Choroid plexus epithelial cell (primary cell): ENCODE measurements at places on chromosomes 11 and 22.
A peak's percentile ranks its signal among the peaks of the same experiment; 100 is the strongest.

GRCh38 chr11:115437902-115438575 lies 66.2 kb downstream of the CADM1 start:
- no peak for DNase-seq

- DNase-seq = no peak
Observed at GRCh38 chr11:64866173-64866491, 12.3 kb downstream of the EHD1 start.

DNA sequence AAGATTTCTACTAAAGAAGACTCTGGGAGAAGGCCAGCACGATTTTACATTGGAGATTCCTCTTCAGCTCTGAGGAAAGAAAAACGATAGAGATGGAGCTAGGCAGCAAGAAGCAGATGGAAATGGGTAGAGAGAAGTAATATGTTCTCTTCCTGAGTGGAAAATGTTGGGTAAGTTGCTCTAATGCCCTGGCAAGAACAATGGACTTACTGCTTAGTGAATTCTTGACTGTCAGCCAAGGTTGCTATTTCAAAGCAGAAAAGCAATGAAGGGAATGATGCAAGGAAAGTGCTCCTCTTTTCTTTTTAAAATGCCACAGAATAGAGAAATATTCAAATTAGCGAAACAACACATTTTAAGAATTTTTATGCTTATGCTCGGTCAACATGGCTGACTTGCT lies 38.4 kb upstream of the CWF19L2 start:
- peak; percentile 86 for DNase-seq

DNA sequence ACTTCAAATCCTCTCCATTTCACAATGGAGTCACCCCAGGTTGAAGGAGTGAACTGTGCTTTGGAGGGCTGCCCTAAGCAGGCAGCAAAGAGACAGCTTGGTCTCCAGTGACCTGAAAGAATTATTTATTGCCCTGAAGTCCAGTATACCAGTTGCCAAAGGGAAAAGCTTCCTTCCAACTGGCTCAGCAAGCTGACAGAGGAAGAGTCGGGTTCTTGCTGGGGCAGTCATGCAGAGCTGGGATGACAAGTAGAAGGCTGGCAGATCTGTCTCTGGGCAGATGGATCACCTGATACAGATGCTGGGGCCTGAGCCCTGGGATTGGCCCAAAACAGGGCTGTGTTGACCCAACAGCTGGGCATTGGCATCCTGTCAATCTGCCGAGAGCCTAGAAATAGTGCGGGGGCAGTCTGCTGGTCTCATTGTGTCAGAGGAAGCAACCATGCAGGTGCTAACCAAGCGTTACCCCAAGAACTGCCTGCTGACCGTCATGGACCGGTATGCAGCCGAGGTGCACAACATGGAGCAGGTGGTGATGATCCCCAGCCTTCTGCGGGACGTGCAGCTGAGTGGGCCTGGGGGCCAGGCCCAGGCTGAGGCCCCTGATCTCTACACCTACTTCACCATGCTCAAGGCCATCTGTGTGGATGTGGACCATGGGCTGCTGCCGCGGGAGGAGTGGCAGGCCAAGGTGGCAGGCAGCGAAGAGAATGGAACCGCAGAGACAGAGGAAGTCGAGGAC lies at the start of gene THRSP:
THRSP (plus strand) TSS at position 422 of the 742 bp plus-strand sequence; CDS start at position 443, 21 bp downstream.
- DNase-seq = no peak

DNA sequence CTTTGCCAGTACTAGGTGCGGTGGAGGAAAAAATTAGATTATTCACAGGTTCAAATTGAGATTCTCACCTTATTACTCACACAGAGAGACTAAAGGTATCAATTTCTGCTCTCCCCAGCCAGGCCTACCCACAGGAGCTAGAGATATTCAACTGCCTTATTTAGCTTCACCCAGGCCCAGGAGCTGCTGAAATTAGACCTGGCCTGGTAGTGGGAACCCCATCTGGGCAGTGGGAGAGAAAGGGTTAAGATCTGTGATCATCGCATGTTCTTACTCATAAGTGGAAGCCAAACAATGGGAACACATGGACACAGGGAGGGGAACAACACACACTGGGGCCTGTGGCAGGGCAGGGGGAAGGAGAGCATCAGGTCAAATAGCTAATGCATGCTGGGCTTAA lies 20.9 kb upstream of the MICAL2 start:
- no peak for DNase-seq

DNA sequence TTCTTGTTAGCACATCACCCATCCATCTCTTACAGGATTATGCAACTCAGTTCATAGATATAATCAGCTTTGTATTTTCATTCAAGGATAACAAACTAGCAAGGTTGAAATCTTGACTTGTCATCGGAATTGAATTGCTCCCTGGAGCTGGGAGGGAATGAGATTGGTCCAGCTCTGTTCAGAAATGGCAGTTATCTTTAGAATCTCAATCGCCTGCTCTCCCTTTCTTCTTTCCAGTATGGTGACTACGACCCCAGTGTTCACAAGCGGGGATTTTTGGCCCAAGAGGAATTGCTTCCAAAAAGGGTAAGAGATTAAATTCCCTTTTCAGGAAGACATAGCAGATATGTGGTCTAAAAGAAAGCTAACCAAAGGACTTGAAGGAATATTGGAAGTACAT lies 51.0 kb downstream of the NF2 start:
- no peak for DNase-seq

DNA sequence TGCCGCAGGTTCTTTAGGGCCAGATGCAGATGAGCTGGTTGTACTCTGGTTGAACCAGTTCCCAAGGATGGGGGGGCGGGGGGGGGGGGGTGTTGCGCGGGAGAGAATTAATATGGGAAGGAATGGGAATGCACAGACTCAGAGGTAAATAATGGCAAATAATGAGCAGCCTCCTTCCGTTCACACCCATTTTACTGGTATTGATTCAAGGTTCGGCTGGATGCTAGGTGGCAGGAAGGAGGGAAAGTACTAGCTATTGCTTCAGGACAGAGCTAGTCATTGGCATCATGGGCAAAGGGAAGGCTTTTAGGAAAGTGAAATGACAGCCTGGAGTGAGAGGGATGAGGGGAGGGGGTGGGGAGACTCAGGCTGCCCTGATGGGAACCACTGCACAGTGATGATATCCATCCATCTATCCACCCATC lies at the start of gene VSTM5:
VSTM5 (minus strand) TSS at position 25 of the 425 bp plus-strand sequence. CDS start 116 bp downstream, outside the sequence.
- no peak for DNase-seq

DNA sequence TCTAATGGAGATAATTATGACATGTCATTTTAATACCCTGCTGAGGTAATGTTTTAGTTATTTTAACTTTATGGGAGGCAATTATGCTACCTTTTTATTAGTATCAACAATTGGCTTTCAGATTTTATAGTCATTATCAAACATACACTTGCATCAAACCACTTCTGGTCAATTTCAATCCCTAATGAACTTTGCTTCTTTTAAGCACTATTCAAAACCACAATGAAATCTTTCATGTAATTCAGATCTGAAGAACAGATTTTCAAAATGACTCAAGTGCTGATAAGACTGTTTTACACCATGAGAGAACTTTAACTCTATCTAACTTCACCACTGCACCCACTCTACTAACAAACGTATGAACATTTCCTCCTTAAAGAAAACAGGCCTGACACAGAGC lies 25.9 kb upstream of the CCDC34 start:
- peak; percentile 48 for DNase-seq

DNA sequence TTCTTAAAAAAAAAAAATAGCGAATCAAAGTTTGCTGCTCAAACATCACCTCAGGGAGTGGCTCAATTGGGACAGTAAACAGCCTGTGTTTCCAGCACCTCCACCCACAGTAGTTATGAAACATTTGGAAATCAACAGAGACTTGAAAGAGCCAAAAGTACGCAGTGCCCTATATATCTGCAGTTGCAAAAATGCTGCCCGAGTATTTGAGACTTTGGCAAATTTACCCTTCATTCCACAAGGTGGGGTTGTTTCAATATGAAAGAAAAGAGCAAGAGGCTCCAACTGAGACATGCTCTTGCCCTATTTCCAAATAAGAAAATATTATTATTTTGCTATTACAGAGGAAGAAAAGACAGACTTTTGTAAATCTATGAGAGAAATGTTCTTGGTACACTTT lies 851.1 kb upstream of the RAG2 start:
- DNase-seq = peak; percentile 84

- DNase-seq = peak; percentile 87
Observed at GRCh38 chr22:26887456-26887855, 230.1 kb downstream of the MIAT start.

GRCh38 chr11:10350334-10350733 lies 45.5 kb downstream of the ADM start:
- DNase-seq = peak; percentile 91

GRCh38 chr11:134678744-134679143 lies 266.7 kb upstream of the B3GAT1 start:
- DNase-seq = no peak

- DNase-seq = peak; percentile 5
Observed at GRCh38 chr11:66841861-66842260, 1.4 kb upstream of the RCE1 start.

DNA sequence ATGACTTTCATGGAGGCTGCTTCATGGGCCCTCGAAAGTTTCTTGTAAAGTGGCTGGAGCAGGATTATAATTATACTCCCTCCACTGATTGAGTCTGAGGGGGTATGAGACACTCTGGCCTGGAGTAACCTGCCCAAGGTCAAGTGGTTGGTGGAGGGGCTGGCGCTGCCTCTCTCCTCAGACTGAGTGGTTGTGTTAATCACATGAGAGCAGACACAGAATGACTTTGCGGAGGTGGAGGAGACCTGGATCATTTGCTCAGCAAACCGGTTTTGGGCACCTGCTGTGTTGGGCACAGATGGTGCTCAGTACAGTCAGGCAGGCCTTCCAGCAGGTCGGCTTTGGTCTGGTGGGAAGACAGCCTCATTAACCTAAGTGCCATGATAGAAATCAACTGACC lies 11.8 kb downstream of the BCR start:
- no peak for DNase-seq

GRCh38 chr11:64672875-64673274 lies 50.1 kb downstream of the NRXN2 start:
- DNase-seq = no peak

- no peak for DNase-seq
Observed at GRCh38 chr11:67411785-67412152, 3.7 kb upstream of the CARNS1 start.

DNA sequence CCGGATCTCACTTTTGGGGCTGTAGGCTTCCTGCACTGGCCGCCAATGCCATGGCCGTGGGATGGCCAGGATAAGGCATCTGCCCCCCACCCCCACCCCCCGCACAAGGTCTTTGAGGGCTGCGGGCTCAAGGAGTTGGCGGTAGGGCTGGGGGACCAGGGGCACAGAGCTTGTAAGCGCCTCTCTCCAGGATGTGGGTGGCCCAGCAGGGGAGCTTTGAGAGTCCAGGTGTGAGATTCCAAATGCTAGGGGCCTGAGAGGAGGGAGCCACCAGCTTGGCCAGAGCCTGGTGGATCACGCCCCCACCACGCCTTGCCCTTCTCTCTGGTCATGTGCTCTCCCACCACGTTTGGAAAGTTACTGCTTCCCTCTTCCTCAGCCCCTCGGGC lies 5.0 kb downstream of the CD81 start:
- no peak for DNase-seq

DNA sequence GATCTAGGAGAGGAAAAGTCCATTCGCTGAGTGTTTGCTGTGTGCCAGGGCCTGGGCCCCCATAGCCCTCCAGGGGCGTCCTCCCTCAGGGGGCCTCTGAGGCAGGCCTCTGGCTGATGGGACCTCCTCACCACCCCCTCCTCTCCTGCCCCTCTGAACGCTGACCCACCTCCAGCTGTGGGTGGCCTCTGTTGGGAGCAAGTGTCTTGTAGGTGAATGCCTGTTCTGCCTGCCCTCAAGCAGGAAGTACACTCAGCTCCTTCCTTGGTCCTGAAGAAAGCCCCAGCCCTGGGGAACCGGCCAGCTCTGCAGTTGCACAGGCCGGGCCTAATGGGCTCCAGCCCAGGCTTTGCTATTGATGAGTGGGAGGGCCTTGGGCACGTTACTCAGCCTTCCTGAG lies 3.5 kb downstream of the MYO7A start:
- no peak for DNase-seq

DNA sequence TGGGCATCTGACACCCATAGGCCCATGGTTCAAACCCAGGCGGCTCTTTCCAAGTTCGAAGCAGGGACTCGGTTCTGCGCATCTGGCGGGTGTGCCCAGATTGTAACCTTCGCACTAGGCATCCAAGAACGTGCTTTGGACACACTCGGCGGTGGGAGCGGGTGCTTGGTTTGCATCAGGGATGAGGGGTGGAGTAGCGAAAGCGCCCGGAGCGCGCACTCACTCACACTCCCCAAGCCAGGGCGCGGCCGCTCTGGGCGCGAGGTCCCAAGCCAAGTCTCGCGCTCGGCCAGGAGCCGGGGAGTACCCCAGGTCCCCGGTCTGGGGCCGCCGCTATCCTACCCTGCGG lies 243 bp upstream of the SYT9 start:
- no peak for DNase-seq

- DNase-seq = peak; percentile 55
Observed at GRCh38 chr22:44735518-44736428, 16.6 kb upstream of the ARHGAP8 start.

DNA sequence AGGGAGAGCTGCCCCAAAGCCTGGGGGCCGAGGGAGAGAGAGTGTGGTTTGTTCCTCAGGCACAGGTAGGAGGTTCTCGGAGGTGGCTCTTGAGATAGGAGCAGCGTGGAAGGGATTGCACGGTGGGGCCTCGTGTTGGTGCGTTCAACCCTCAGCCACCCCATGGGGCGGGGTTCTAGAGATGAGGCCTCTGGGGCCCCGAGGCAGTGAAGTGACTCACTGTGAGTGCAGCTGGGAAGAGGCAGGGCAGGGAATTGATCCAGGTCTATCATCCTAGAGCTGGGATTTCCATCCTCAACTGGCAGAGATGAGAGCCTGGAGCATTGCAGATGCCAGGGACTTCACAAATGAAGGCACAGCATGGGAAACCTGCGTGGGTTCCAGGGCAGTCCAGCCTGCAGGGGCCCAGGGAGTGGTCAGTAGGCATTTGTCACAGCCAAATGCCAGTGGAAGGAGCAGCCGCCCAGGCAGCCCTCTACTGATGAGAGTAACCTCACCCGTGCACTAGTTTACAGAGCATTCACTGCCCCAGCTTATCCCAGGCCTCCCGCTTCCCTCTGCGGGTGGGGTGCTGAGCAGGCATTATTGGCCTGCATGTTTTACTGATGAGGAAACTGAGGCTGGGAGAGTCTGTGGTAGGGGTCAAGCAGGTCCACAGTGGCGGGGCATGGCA lies 5.1 kb upstream of the SMARCB1 start:
- peak; percentile 31 for DNase-seq

GRCh38 chr11:126542334-126543015 lies 187.0 kb downstream of the ST3GAL4 start:
- no peak for DNase-seq

GRCh38 chr11:121552154-121552553 lies 99.4 kb upstream of the SORL1-AS1 start:
- no peak for DNase-seq

GRCh38 chr11:93193731-93194130 lies 4.1 kb downstream of the SLC36A4 start:
- no peak for DNase-seq

DNA sequence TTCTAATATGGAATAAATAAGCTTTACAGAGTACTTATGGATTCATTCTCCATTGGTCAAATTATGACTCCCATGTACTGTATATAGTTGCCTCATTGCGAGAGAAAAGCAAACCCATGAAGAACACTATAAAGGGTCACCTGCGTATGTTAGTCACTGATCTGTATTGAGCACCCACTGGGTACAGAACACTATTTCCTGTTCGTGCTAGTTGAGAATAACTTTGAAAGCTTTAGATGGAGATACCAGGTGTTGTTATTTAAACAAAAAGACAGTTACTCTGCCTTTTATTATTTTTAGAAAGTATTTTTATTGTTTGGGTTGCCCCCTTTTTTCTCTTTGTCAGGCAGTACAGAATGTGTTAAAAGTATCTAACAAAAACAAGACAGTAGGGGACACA lies 79.9 kb downstream of the DEUP1 start:
- no peak for DNase-seq

GRCh38 chr22:43861529-43861928 lies 784 bp downstream of the SULT4A1 start:
- peak; percentile 42 for DNase-seq
